ENCODE measurements at places on chromosomes 3 and 15.

DNA sequence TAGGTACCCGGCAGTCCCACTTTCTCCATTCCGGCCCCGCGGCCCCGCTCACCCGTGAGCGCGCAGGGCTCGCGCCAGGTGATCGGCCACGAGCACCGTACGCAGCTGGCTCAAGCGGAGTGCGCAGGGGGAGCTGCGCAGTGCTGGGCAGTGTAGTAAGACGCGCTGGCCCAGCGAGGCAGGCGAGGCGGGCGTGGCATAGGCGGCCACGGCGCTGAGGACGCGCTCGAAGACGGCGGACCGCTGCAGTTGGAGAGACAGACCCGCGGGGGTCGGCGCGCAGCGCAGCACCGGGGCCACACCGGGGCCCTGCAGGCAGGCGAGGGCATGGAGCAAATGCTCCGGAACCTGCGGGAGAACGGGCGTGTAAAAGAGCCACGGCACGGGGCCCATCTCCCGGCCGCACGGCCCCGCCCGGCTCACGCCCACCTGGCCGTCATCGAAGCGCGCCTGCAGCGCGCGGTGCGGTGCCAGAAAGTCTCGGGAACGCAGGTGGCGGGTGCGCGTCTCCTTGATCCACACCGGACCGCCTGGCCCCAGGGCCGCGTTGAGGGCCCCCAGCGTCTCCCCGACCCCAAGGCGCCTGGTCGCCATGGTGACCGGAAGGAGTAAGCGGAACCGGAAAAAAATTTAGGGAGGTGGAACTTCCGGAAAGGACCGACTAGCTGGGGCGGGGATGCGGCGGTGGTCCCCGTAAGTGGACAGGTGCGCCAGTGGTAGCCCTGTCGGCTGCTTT is at the start of gene DALRD3:
DALRD3 (minus strand) TSS at position 610 of the 736 bp plus-strand sequence; CDS start at position 594, 16 bp downstream.
- DNase-seq: peak; percentile 85

GRCh38 chr3:168457954-168458539 is 362.3 kb upstream of the GOLIM4 start:
- no peak for DNase-seq

- no peak for DNase-seq
Measured at GRCh38 chr3:73144276-73144675, 82.8 kb downstream of the EBLN2 start.

- no peak for DNase-seq
Measured at GRCh38 chr3:17430582-17430981, 311.8 kb downstream of the TBC1D5 start.

Data from activated CD8-positive, alpha-beta memory T cell treated with anti-CD3 and anti-CD28 coated beads, Interleukin-2, amount 50 U/mL, for 48 hours (primary cell).